NCI-H748 treated with DMSO at 0.1 percent for 48 hours (cell line): ENCODE measurements at places on chromosomes 4 and X.

GRCh38 chrX:37883196-37883595 is 35.8 kb upstream of the DYNLT3 start:
- no peak for DNase-seq

DNA sequence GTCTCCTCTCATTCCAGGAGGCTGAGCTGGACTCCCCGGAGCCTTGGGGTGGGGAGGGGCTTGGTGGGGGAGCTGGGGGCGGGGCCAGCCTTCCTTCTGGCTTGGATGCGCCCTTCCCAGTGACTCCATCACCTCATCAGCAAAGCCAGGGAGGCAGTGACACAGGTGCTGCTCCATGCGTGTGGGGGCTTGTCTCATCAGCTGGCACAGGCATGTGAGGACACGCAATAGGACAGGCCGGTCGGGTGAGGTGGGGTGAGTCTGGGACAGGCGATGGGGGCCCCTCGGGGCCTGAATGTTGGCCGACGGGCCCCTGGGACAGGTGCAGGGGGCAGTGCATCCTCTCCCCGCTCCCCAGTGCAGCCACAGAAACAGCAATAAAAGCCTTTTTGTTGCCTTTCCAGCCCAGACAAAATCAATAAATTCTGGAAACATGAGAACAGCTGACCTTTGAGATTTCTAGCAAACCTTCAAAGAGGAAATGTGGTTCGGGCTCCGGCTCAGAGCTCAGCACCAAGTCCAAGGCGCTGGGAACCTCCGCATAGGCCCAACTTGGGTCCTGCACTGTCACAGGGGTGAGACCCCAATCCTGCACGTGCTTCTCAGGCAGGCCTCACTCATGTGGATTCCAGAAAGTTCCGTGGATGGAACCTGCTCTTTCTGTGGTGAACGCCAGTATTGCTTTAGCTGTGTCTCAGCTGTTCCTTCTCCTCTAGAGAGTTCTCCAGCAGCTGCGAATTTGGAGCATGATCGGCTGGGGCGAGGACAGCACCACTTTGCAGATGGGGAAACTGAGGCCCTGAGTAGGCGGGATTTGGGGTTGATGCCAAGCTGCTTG is 18.5 kb downstream of the ADRA2C start:
- no peak for DNase-seq

GRCh38 chrX:109760922-109761250 is 27.8 kb upstream of the ACSL4 start:
- DNase-seq: no peak

DNA sequence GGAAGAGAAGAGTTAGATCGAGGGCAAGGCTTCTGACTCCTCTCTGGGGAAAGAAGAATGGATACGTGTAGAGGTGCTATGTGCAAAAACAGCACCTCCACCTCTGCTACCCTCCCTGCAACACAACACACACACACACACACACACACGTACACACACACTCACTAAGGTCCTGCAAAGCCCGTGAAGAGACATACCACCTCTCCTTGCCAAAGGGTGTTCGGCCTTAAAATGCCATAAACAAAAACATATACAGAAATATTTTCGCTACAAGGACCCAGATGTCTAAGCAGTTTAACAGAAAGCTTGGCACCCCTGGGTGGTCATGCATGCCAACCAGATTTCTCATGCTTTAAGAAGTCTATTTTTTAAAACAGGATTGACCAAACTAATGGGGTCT is 1.5 kb downstream of the TIFA start:
- DNase-seq: no peak

GRCh38 chr4:34170946-34171345 is 2073.4 kb downstream of the ARAP2 start:
- DNase-seq: no peak

GRCh38 chr4:158788516-158788915 is 19.7 kb downstream of the FNIP2 start:
- no peak for DNase-seq

GRCh38 chr4:24736066-24736465 is 59.3 kb upstream of the SOD3 start:
- DNase-seq: no peak

DNA sequence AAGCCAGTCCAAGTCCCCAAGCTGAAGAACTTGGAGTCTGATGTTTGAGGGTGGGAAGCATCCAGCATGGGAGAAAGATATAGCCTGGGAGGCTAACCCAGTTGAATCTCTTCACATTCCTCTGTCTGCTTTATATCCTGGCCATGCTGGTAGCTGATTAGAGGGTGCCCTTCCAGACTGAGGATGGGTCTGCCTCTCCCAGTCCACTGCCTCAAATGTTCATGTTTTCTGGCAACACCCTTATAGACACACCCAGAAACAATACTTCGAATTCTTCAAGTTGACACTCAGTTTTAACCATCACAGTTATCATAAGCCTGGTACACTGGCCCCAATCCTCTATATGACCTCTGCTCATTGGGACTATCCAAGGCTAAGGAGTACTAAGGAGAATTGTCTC is 124.1 kb upstream of the WDR1 start:
- DNase-seq: no peak

DNA sequence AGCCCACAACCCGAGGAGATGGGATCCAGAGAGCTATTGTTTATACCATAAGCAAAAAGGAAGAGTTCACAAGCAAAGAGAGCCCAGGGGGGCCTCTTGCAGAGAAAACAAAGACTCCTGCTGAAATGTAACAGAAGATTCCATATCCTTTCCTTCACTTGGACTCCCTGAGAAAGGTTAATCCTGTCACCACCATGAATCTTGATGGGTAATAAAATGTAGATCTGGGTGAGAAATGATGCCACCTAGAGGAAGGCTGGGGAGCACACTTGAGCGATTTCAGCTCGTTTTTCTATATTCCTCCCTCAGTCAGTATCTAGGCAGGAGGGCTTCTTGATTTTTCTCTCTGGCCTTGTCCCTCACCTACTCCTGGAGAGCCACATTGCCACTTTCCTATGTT is 10.2 kb upstream of the KCNE5 start:
- DNase-seq: no peak

DNA sequence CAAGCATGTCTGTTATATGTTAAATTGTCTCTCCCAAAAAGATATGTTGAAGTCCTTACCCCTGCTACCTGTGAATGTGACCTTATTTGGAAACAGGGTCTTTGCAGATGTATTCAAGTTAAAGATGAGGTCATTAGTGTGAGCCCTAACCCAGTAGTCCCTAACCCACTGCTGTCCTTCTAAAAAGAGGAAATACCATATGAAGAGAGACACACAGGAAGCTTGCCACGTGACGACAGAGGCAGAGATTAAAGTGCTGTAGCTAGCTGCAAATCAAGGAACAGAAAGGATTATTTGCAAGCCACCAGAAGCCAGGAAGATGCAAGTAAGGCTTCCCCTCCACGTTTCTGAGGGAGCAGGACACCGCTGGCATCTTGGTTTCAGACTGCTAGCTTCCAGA is 150.1 kb downstream of the HNRNPD start:
- DNase-seq: no peak

- DNase-seq: no peak
Observed at GRCh38 chr4:155956461-155956860, 2.8 kb upstream of the CTSO start.

DNA sequence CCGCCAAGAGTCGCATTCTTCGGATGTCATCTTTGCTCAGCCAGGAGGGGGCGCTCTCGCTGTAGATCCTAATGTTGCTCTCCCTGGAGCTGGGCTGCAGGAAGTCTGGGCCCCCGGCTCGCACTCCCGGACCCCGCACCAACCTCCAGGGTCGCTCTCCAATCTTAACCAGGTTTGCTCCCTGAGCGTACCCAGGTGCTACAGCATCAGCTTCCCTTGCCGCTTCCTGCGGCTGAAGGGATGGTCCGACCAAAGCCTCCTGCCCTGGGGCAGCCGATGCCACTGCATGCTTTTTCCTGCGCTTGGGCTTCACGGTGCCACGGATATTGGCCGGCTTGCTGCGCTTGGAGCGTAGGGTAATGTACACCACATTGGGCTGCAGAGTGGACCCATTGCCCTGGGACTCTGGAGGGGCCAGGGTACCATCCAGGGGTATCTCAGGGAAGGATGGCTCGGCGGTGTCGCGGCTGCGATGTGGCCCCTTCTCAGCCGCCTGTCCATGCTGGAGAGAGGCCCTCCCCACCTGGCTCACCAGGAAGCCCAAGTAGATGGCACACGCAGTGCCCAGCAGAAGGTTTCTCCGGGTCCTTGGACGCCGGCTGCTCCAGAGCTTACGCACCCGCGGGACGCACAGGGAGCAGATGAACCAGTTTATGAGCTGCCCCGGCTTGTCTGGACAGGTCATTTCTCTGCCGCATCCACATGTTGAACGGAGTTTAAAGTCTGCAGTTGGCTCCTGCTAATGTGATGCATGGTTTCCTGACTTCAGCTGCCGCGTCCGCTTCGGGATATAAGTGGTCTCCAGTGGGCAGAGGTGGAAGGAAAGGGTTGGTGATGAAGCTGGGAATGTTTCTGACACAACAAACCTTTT is 1.9 kb downstream of the GASK1B start:
- no peak for DNase-seq

DNA sequence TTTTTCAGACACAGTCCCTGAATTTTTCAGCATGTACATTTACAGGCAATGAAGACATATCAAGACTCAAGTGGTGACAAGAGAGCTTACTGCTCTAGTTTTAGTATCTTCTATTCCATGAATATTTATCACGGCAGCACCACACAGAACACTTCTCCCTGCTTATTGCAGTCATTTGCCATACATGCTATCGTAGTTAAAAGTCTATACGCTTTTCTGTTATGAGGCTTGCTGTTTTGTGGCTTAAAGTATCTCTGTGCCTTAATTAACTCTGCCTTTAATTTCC is 65.4 kb upstream of the GK2 start:
- no peak for DNase-seq

DNA sequence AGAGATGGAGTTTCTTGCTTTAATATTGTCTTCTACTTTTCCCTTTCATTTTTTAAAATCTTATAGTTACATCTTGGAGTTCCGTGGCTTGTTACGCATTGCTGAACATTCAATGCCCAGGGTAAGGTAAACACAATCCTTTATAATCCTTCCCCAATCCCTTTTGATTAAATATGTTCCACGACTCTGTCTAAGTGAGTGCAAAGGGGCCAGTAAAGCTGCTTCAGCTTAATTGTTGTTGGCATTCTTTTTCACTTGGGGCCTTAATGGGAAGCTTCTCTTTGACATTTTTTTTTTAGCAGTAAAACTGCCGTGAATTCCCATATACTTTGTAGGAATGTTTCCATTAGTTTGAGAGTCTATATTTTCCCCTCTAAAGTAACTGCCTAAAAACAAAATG is 1028.1 kb downstream of the C4orf33 start:
- DNase-seq: no peak

DNA sequence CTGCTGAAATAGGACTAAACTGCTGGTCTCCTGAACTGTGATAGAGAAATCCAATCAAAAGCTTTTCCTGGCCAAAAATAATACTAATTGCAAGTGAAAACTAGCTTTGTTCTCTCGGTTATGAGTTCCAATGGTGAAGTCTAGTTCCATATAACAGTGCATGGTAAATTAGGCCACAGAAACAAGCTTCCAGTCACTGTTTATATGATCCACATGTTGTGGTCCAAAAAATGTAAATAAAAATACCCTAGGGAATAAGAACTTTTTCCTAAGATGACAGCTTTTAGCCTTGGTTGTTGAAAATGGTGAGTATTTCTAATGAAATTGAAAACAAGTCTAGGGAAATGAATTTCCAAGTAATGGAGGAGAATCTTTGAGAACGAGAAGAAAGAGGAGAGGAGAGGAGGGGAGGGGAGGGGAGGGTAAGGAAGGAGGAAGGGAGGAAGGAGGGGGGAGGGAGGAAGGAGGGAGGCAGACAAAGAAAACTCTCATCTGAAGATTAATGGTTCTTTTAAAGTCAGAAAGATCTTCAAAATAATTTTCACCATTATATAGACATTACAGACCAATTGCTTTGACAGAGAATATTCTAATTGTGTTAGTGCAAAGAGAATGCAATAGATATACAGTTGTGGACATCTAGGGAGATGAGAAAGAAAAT is 26.1 kb downstream of the PALLD start:
- no peak for DNase-seq

- no peak for DNase-seq
Observed at GRCh38 chrX:71563921-71564320, 14.3 kb upstream of the GCNA start.

- DNase-seq: no peak
Observed at GRCh38 chr4:118975449-118976192, 87.0 kb downstream of the SYNPO2 start.

DNA sequence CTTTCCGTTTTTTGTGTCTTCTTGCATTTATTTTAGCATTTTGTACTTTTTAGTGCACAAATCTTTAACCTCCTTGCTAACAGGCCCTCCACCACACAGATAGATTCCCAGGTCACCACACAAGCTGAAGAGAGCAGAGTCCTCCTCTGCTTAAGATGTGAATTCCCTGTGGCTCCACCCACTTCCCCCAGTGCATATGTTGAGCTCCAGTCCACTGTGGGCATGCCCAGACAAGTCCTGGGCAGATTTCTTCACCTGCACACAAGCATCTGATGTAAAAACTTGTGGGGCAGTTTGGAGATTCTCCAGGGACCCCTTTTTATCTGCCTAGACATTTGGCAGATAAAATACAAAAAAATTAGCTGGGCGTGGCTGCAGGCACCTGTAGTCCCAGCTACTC is 19.8 kb upstream of the PASD1 start:
- no peak for DNase-seq

GRCh38 chr4:2079006-2079405 is 19.9 kb downstream of the NAT8L start:
- no peak for DNase-seq

DNA sequence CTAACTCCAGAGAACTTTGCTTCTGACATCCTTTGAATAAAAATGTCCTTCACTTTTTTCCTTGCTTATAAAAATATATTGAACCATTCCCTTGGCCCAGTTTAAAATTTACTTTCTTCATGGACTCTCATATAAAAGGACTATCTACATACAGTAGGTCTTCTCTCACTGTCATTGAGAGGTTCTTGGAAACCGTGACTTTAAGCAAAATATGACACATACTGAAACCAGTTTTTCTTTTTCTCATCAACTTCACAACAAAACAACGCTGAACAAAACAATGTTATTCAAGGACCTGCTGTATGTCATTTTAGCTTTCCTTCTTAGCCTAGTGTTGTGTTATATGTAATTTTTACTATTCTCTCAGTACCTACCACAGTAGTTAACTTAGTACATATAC is 496.8 kb downstream of the CENPC start:
- no peak for DNase-seq

DNA sequence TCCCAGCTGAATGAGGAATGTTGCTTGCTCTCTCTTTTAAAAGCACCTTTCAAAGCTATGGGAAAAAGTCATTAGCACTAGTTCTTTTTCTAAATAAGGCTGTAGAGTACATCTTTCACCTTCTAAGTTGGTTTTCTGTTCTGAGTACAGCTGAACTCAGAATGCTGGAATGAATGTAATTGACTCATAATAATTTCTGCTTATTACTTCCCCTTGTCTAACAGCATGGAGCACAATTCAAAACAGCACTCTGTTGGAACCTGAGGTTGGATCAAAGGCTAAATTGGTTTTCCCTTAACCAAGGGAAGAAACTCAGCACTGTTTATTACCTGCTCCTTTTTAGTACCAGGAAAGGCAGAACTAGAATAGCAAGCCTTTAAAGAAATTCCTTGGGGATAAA is 33.5 kb upstream of the CYP2U1 start:
- no peak for DNase-seq

GRCh38 chr4:95105112-95105511 is 347.4 kb downstream of the BMPR1B start:
- DNase-seq: no peak
